Astrocyte (in vitro differentiated cells and primary cell): ENCODE measurements at places on chromosomes 1 and 21. TPM values are rescaled to one million over a fixed set of nuclear protein-coding genes. Genes with fewer than 3 reads are reported as not detected.

DNA sequence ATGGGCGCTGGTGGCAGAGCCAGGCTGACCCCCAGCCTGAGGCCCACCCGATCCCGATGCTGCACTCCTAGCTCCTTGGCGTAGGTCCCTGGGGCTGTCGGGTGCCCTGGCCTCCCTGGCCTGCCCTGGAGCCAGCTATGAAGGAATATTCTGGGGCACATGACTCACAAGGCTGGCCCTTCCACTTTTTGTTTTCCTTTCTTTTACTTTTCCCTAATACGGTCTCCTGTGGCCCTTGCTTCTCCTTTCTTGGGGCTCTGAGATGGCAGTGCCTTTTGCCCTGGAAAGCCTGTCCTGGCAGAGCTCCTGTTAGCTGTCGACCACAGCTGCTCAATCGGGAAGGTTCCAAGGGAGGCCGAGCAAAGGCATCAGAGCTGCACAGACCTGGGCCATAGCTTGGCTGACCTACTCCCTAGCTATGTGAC lies 22.1 kb downstream of the ARHGEF10L start:
- H3K27ac ChIP-seq, result no peak overlapping the region
- H3K4me1 ChIP-seq, result peaks cover 19% of the 10 kb centered on the region
- no peaks in the 10 kb centered on the region for H3K27me3 ChIP-seq
- no peaks in the 10 kb centered on the region for H3K36me3 ChIP-seq

DNA sequence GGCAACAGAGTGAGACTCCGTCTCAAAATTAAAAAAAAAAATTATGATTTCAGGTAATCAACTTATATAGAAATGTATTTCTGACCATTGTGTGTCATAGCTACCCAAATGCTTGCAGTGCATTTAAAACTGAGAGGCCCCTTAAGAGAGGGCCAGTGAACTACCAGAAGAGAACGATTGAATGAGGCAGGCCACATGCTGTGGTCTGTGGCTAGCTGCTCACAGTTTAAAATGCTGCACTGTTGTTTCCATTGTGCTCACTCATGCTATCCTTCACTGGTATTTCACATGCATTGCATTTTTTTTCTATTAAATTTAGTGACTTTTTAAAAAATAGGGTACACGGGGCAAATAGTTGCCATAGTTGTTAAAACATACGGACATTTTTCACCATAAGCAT lies 26.0 kb downstream of the CHML start:
- no peak overlapping the region for H3K27ac ChIP-seq
- peak; percentile 22 for DNase-seq
- no peaks in the 10 kb centered on the region for H3K36me3 ChIP-seq
- H3K4me3 ChIP-seq, result no peak overlapping the region
- H3K27me3 ChIP-seq, result no peaks in the 10 kb centered on the region
- peaks cover 23% of the 10 kb centered on the region for H3K4me1 ChIP-seq

- no peaks in the 10 kb centered on the region for H3K27me3 ChIP-seq
- H3K4me1 ChIP-seq, result peaks cover 4% of the 10 kb centered on the region
- H3K27ac ChIP-seq, result no peak overlapping the region
- no peak for DNase-seq
- no peaks in the 10 kb centered on the region for H3K36me3 ChIP-seq
Measured at GRCh38 chr1:29672416-29673227, 436.3 kb downstream of the PTPRU start.

DNA sequence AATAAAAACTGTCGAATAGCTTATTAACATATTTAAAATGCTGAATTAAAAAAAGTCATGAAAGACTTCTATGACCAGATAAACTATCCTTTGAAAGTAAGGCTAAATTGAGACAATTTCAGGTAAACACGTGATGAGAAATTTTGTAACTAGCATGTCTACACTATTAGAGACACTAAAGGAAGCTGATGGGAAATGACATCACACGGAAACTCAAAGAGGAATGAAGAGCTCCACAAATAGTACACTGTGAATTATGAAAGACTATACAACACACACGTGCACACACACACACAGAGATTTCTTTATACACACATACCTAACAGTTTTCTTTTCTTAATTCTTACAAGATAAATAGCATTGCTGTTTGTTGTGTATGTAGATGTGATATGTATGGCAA lies 70.9 kb upstream of the PLA2G4A start:
- no peak overlapping the region for H3K4me3 ChIP-seq
- H3K4me1 ChIP-seq, result peaks cover 8% of the 10 kb centered on the region
- H3K36me3 ChIP-seq, result no peaks in the 10 kb centered on the region
- no peak for DNase-seq

DNA sequence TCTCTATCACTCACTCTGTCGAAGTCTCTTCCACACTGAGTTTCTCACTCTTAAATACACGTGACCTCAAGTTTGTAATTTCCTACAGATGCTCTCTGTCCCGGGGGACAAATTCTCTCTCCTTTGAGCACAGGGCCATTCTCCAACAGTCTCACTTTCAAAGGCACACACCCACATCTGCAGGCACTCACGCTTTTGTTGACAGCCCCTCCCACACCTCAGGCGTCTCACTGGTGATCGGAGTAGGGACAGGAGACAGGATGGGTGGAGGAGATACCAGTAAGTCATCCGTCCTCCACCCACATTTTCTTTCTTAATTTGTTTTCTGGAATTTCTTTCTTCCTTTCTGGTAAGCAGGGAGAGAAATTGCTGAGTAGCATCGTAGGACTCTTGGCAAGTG lies 40.6 kb upstream of the GREM2 start:
- no peaks in the 10 kb centered on the region for H3K4me1 ChIP-seq
- no peaks in the 10 kb centered on the region for H3K27me3 ChIP-seq
- H3K27ac ChIP-seq, result no peak overlapping the region
- H3K36me3 ChIP-seq, result no peaks in the 10 kb centered on the region
- no peak for DNase-seq

- no peak overlapping the region for H3K27ac ChIP-seq
- peaks cover 2% of the 10 kb centered on the region for H3K27me3 ChIP-seq
Measured at GRCh38 chr1:7111853-7112252, 326.6 kb downstream of the CAMTA1 start.

DNA sequence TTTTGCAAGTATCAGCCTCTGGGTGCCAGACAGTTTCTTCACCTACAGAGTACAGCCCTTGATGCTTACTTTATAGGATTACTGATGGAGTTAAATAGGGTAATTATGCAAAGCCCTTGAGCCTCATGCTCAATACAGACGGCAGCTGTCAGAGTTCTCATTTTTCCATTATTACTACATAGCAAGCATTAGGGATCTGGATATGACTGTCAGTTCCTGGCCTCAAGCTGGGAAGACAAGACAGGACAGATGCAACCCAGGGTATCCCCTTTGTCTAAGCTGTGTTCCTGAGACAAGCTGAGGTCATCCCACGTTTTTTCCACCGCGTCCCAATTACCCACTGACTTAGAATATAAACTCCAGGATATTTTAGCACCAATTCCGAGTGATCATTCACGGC lies 94.4 kb downstream of the SLC35F3 start:
- no peak overlapping the region for H3K27ac ChIP-seq
- H3K36me3 ChIP-seq, result no peaks in the 10 kb centered on the region
- no peak overlapping the region for H3K4me3 ChIP-seq
- no peak for DNase-seq

The ZBTB8A gene
- 5.2 and 5.6 TPM in 2 replicates for total RNA-seq

The GSTM5 gene
- total RNA-seq, result not detected in 2 replicates
